ENCODE measurements at places on chromosomes 12 and 14.
A peak's percentile ranks its signal among the peaks of the same experiment; 100 is the strongest.

DNA sequence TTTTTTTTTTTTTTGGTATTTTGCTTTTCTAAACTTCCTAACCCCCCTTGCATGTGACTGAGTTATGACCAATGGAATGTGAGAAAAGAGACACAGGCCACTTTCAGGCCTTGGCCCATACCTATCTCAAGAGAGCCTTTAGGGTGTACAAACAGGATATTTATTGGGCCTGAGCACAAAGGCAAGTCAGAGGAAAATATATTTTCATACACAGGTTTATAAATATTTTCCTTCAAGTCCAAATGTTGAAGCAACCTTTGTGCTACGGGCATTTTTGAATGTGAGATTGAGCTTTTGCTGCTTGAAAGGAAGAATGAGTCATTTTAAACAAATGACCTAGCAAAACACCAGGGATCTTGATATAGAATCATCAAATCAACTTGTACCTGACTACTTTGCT lies 228.6 kb upstream of the E2F7 start:
- no peak for DNase-seq

- DNase-seq = peak; percentile 0
These were observed 6.4 kb upstream of the CLEC6A start for GRCh38 chr12:8449355-8449859.

DNA sequence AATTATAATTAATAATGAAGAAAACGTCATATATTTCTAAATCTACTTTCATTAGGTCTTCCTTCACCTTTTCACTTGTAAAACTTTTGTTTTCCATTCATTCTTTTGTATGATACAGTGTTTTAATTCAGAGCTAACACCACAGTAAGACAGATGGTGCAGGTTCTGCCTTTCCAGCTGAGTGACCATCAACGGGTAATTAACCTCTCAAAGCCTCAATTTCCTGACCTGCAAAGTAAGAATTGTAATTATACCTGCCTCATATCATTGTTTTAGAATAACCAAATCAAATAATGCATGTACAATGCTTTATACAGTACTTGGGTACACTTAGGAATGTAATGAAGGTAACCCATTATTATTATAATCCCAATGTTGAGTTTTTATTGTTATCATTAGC lies 157.6 kb downstream of the FOXA1 start:
- no peak for DNase-seq

GRCh38 chr14:65849558-65849957 lies 437.0 kb downstream of the FUT8 start:
- no peak for DNase-seq

DNA sequence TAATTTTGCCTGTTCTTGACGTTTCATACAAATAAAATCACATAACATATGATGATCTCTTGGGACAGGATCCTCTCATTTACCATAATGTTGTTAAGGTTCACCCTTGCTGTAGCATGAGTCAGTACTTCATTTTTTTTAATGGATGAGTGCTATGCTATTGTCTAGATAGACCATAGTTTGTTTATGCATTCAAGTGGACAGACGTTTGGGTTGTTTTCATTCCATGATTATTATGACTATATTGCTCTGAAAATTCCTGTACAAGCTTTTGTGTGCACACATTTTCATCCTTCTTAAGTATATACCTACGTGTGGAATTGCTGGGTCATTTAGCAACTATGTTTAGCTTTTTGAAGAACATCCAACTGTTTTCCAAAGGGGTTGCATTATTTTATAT lies 325.6 kb upstream of the TMEM132C start:
- no peak for DNase-seq

GRCh38 chr12:77835969-77836368 lies 5.3 kb downstream of the NAV3 start:
- no peak for DNase-seq

DNA sequence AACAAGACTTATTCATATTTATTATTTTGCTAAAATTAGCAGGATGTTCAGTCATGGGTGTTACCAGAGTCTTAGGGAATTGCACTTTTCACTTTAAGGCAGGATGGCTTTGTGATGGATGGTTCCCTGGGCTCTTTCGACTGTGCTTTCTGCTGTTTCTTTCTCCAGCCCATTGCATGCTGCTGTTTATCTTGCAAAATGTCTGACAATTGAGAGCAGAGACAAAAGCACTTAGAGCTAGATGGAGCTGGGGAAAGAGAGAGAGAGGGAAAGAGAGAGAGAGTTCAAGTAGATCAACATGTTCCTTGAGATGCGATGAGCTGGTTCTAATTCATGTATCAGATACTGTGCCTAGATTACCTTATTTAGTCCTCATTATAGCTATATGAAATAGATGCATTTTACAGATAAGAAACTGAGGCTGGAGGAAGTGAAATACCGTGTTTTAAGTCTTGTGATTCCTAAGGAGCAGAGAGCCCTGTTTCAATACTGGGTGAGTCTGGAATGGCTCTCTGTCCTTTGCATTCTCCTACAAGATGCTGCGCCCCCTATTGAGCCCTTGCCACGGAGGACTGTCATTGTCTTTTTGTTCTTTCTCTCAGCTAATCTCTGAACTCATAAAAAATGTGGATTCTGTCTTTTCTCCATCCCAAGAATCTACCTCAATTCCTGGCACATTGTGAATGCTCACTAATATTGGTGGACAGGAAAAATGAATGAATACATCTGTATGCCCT lies 227.9 kb downstream of the ALG10B start:
- DNase-seq = peak; percentile 74

All from SK-N-DZ (cell line).